AG08396 (cell line): ENCODE measurements at places on chromosomes 4 and X.

DNA sequence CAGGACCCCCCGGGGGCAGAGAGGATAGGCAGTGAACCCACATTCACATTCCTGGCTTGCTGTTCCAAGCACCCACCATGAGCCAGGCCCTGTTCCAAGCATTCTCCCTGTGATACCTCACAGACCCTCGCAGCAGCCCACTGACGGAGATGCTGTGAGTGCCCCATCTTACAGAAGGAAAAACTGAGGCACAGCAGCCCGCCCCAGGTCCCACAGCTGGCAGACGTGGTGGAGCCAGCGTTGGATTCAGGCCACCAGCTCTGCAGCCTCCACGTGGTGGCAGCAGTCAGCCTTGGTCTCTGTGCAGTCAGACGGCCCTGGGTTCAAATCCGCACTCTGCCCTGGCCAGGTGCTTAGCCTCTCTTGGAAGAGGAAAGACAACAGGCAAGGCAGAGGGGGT is 16.8 kb downstream of the MAN2B2 start:
- peak; percentile 34 for DNase-seq

GRCh38 chr4:130484826-130485225 is 1388.9 kb downstream of the C4orf33 start:
- DNase-seq: no peak

GRCh38 chr4:109548655-109549054 is 11.4 kb upstream of the MCUB start:
- peak; percentile 17 for DNase-seq

DNA sequence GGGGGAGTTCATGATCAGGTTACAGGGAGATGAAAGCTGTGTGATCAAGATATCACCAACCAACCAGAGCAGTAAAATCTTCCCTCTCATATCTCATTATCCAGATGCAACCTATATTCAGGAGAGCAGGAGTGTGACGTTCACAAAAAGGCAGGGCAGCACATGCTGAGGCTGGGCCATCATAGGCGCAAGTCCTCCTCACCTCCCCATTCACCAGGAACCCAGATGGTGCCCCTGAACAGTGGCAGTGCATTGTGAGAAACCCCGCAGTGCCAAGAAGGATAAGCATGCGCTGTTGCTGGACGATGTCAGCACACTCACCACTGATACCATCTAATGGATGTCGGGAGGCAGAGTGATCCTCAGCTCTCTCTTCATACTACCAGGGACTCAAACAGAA is 170.9 kb downstream of the COL25A1 start:
- no peak for DNase-seq

DNA sequence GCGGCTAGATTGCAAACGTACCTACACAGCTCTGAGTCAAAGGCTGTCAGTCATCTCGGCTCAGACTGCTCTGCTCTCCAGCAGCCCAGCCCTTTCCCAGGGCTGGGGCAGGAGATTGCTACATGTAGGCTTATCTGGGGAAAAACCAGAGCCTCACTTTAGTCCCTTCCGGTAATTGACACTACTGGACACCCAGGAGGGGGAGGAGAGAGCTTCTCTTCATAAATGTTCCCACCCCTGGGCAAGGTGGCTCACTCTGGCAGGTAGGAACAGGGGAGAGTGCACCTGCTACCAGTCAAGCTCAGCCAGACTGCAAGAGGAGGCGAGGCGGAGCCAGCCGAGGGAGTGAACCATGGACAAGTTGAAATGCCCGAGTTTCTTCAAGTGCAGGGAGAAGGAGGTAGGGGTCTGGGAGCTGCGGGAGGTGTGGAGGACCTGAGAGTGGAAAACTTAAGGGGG is at the start of gene SLC6A14:
SLC6A14 (plus strand) TSS at position 249 of the 459 bp plus-strand sequence; CDS start at position 353, 104 bp downstream.
- no peak for DNase-seq

DNA sequence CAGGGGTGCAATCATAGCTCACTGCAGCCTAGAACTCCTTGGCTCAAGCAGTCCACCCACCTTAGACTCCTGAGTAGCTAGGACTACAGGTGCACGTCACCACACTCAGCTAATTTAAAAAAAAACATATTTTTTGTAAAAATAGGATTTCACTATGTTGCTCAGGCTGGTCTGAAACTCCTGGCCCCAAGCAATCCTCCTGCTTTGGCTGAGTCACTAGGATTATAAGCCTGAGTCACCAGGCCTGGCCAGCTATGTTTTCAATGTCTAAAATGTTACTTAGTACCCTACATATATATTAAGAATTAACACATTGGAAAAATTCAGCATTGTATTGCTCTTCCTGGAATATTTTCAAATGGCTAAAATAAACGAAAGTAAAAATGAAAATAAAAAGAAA is 37.5 kb downstream of the PNPLA4 start:
- no peak for DNase-seq

GRCh38 chrX:13126775-13127174 is 82.4 kb upstream of the FAM9C start:
- DNase-seq: no peak

DNA sequence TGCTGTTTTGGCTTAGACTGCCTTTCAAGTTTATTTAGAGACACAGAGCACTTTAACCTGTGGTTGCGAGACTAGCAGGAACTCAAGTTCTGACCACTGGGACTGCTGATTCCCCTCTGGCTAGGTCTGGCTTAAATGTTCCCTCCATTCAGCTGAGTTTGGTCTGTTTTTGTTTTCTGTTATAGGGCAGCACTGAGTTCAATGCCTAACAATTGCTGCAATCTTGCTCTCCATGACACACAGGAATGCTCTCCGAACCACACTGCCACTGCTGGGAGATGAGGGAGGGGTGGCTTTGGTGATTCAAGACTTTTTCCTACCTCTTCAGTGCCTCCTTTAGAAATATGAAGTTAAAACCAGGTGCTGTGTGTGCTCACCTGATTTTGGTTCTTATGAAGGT is 106.3 kb upstream of the EOLA2 start:
- DNase-seq: no peak

DNA sequence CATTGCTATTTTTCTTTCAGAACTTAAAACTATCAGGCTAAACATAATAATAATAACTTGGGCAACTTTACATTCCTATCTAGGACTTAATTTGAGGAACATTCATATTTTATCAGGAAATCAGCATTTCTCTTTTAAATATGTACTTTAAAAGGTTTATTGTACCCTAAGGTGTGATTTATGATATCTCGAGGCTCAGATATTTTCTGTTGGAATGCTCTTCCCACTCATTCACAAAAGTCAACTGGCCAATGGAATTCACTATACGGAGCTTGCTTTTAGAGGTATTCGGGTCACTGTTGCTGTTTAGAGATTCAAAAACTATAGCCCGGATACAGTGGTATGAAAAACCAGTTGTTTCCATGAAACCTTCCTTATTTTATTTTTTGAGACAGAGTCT is 328.3 kb downstream of the GBA3 start:
- DNase-seq: no peak

- no peak for DNase-seq
Measured at GRCh38 chr4:154361450-154361849, 130.1 kb downstream of the DCHS2 start.

- DNase-seq: no peak
Measured at GRCh38 chr4:109683621-109684253, 19.5 kb downstream of the CASP6 start.

GRCh38 chrX:108270739-108271396 is 167.4 kb downstream of the COL4A6 start:
- DNase-seq: no peak

DNA sequence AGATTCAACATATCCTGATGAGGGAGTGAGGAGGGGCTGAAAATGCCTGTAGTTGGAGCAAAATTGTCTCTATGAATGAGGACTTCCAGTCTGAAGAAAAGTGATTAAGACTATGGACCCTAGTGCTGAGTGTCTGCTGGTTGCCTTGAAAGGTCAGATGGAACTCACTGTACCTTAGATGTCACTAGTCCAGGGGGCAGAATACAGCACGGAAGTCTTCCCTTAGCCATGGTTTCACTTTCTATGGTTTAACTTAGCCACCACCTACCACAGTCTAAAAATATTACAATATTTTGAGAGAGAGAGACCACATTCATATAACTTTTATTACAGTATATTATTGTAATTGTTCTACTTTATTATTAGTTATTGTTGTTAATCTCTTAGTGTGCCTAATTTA is 223.1 kb downstream of the FMR1NB start:
- no peak for DNase-seq

DNA sequence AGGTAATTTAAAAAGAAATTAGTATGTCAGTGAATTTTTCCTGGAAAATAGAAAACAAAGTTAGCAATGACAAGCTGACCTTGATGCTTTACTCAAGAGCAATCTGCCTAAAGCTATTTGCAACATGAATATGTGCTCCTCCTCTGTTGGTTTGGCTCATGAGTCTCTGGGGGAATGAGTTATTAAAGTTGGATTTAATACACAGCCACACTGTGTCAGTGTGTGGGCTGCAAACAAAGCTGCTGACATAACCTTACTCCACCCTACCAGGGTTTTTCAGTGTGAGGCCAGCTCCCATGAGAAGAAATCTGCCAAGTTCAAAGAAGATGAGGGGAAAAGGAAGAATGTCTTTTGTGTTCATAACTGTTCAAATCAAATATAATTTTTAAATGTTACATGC is 280.5 kb downstream of the TLL1 start:
- no peak for DNase-seq

DNA sequence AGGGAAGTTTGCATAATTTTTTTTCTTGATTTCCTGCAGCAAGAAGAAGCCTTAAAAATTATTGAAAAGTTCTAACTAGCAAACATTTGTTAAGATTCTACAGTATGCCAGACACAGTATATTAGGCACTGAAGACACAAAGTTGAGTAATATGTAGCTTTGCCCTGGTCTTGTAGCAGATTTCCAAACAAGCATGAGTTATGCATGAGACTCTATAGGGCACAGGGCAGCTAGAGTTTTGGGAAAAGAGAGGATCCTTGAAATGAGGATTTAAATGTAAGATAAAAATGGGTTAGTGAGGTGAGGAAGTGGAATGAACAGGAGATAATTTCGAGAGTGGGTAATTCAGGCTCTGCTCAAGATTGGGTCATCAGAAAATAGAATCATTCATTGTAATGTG is 8.6 kb upstream of the GPRIN3 start:
- DNase-seq: no peak

GRCh38 chrX:117990438-117990837 is 126.2 kb downstream of the KLHL13 start:
- DNase-seq: peak; percentile 21

DNA sequence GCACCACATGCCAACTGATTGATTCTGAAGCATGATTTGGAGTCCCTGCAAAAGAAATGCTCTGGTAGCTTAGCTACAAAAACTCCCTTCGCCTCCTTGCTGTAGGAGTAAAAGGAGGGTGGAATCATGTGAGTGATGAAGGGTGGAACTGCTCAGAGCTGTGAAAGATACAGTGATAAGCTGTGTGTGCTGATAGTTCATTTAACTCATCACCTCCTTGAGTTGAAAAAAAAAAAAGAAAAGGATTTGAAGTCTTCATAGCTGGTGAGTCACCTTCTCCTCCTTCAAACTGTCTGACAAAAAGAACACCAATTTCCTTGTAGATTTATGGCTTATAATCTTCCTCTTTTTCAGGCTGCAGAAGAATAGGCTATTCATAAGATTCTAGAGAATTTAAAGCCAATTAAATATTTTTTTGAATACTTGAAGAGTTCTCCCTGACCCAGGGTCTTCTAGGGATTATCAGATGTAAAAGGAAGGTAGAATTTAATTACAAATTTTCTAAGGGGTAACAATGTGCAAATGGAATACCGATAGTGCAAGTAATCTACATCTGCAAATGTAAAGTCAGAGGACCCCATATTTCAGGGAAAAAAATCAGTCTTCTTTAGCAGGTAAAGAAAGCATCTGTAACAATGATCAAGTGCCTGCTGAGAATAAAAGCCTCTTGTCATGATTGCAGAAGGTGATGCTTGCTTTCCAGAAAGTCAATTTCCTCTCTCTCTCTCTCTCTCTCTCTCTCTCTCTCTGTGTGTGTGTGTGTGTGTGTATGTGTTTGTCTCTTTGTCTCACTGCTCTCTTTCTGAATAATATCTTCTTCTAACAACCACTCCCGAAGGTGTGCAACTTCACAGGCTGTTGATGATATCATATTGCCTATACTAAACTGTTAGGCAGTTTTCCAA is 208.8 kb upstream of the VEGFC start:
- DNase-seq: no peak

DNA sequence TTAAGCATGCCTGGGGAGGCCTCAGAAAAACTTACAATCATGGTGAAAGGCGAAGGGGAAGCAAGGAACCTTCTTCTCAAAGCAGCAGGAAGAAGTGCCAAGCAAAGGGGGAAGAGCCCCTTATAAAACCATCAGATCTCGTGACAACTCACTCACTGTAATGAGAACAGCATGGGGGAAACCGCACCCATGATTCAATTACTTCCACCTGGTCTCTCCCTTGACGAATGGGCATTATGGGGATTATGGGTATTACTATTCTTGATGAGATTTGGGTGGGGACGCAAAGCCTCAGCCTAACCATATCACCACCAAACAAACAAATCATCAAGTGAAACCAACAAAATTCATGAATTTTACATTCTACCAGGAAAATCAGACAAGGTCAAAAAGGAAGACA is 76.7 kb upstream of the TAB3 start:
- no peak for DNase-seq

GRCh38 chrX:76428243-76429130 is 977 bp downstream of the MAGEE1 start:
- DNase-seq: no peak

DNA sequence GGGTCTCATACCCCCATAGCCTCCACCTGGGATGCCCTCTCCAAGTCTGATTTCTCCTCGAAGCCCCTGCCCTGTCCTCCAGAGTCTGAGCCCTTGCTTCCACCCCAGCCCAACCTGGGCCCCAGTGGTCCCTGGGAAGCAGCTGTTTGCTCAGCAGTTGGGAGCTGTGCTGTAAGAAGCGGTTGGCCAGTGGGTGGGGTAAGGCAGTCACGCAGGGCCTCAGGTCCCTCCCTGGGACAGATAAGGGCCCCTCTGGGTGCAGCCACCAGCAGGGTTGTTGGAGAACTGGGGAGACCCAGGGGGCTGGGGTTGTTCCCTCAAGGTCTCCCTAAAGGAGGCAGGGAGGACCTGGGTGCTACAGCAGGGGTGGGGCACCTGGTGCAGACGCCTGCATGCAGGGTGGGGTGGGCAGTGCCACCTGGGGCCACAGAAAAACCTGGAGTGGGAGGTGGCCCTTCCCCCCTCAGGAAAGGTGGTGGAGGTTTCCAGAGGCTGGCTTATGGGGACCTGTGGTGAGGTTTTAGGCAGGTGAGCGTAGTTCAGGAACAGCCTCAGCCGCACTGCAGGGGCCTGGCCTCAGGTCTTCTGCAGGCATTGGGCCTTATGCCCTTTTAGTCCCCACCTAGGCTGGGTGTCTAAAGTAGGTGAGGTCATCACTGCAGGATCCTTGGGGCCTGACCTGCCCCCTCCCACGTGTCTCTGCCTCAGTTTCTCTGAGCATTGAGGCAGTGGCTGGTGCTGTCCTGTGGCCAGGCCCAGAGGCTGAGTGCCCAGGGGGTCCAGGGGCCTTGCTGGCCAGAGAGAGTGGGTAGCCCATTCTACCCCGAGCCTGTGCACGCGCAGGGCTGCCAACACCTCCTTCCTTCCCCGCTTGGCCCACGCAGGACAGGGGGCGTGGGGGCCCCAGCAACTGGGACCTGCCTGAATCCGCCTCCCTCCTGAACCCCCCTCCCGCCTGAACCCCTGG is 3.1 kb upstream of the SLC26A1 start:
- no peak for DNase-seq

- no peak for DNase-seq
Measured at GRCh38 chrX:113954297-113954696, 629.6 kb upstream of the HTR2C start.

GRCh38 chr4:20552004-20552403 is 148.3 kb upstream of the PACRGL start:
- DNase-seq: no peak
